ENCODE measurements at places on chromosomes 5 and 9.
A peak's percentile ranks its signal among the peaks of the same experiment; 100 is the strongest.

GRCh38 chr5:95957561-95958203 lies 4.0 kb downstream of the ELL2 start:
- no peak for DNase-seq

GRCh38 chr5:132098151-132098594 lies 24.6 kb downstream of the CSF2 start:
- DNase-seq, result no peak

DNA sequence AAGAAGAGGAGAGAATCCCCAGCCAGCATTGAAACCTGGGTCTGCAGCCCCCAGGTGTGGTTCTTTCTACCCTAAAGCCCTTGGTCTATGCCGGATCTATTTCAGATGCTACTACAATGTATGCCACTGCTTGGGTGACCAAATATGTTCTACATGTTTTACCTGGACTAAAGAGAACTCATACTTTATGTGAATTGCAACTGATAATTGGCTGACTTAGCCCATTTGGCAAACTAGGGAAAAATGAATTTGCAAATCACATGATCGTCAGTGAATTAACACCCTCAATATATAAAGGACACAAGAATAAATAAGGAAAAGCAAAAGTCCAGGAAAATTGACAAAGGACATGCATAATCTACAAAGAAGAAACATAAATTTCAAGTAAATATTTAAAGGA lies 308.8 kb upstream of the IRX2 start:
- DNase-seq, result no peak

DNA sequence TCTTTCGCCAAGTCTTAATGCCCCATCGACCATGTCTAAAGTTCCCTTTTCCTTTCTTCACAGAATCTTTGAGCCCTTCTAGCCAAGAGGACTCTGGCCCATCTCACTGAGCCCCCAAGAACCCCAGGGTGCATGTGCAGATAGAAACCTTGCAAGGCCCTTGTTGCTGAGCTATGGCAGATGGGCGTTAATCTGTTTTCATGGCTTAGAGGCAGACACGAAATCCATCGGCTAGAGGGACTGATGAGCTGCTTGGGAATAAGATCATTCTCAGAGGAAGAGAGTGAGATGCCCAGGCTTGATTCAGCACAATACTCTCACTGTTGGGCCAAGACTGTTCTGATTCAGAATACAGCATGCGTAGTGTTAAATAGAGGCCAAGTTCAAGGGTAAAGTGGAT lies 262.5 kb upstream of the C9orf72 start:
- DNase-seq, result no peak

- DNase-seq, result no peak
Observed at GRCh38 chr5:14872070-14872989, 752 bp upstream of the ANKH start.

DNA sequence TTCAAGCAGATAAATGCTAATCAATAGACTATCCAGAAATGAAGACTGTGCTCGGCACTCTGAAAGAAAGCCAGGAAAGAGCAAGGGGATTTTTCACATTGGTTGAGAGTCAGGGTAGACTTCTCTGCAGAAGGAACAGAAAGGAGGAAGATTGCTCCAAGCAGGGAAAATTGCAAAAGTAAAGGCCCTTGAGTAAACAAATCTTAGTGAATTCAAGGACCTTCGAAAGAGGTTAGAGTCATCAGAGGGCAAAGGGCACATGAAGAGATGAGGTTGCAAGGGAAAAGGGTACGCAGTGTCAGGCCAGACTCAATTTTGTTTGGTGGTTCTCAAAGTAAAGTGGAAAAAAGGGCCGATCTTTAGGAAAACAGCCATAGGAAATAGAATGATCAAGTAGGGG lies 157.6 kb upstream of the RAI14 start:
- no peak for DNase-seq

DNA sequence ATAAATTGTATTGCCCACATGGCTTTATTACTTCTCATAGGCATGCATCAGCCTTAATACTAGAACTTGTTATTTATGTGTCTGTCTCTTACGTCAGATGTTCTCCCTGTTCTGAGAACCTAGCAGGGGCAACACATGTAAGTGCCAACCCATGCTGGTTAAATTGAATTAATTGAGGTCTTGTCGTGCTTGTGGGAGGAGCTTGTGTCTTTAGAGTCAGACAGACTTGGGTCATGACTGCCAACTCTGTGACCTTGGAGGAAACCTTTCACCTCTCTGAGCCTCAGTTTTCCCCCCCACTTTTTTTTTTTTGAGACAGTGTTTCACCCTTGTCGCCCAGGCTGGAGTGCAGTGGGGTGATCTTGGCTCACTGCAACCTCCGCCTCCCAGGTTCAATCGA lies 2.2 kb upstream of the MEGF9 start:
- DNase-seq, result no peak

DNA sequence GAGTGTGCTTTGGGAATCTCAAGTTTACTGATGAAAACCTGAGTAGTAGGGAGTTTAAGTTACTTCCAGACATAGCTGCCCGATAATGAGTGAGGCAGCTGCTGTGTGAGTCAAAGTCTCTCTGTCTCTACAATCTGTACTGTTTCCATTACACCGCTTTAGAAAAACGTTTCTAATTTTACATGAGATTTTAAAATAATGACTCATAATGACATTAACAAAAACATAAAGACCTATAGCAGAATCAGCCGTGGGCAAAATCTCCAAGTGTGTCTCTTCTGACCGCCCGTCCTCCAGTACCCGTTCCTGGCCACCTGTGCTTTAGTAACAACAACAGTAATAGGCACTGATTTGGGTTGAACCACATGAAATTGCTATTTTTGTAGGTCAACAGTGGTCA lies 69.6 kb upstream of the PRRC1 start:
- DNase-seq, result peak; percentile 61

DNA sequence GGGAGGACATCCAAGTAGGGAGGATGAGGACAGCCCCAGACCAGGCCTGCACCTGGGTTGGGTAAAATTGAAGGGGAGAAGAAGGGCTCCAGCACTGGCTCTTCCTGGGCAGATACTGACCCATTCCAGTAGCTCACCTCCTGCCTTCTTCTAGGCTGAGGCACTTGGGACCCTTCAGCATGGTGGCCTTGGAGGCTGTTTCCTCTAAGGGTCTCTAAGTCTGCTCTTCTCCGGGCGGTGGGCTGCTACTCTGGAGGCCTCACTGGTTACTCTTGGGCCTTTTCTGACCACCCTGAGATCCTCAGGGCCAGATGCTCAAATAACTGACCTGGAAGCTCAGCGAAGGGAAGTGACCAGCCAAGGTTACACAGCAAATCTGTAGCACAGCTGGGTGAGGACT lies 2.8 kb upstream of the TIFAB start:
- DNase-seq, result no peak

DNA sequence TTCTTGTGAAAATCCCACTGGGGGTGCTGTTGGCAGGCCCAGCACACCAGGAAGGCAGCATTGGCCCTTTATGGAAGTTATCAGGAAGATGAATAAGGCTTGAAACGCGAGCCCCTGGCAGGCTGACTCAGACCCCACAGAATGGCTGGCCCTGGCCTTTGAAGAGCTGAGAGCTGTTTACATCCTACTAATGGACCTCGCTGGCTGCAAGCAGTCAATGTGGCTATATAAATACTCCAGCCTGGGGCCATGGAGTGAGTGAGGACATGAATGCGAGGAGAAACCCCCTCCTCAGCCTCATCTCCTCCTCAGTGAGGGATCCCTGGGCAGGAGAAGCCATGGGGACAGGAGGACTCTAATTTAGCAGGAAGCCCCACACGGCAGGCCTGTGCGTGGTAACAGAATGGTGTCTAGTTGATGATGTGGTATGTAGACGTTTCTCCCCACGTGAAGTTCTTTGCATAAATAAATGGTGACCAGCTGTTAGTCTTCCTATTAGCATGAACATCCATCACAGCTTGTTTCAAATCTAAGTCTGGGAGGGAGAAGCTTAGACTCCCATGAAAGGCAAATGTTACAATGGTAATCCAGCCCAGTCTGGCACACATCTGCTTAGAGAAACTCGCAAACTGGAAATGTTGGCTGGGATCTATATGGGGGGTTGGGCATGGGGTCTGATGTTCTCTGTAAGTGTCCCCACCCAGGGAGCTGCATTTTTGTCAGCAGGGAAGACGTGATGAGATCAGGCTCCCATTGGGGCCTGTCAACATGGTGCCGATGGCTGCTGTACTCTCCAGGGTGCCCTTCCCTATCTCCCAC lies 175.1 kb upstream of the PITX1 start:
- no peak for DNase-seq

DNA sequence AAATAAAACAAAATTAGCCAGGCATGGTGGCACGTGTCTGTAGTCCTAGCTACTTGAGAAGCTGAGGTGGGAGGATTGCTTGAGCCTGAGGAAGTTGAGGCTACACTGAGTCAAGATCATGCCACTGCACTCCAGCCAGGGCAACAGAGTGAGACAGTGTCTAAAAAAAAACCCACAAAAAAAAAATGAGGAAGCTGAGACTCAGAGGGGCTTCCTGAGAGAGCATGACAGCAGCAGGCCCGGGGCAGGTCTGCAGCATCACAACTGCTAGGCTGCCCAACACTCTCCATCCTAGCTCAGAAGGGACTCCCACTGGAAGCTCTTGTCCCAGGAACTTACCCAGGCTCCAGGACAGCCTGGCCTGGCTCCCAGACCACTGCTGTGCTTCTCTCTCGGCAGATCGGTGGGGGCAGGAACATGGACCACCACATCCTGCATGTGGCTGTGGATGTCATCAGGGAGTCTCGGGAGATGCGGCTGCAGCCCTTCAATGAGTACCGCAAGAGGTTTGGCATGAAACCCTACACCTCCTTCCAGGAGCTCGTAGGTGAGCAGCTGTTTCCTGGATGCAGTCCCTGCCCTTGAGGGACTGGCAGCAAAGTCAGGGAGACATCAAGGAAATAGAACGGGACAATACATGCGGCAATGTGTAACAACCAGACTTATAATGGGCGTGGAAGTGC lies 19.1 kb downstream of the PTGS1 start:
- no peak for DNase-seq

- DNase-seq, result no peak
Observed at GRCh38 chr5:112977440-112977861, 853 bp downstream of the DCP2 start.

DNA sequence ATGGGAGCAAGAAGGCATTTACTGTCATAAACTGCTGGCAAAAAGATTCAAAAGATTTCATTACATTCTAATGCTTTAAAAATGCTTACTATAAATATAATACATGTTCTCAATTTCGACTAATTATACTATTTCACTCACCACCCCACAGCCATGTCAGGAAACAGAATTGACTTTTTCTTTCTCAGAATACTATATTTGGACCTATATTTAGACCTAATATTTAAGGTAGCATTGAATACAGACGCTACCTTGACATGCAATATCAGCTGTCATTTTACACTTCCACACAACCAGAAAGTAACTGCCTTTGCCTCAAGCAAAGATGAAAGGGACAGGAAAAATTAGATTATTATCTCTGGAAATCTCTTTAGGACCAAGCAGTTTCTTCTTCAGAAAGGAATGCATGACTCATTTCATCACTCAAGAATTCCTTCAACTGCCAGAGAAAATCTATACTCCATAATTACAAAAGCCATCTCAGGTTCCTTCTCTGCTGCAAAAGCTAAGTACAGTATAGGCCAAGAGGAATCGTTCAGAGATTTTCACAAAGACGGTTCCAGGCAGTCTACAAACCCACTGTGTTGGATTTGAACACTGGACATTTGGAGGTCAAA lies 11.8 kb upstream of the UBE2QL1 start:
- DNase-seq, result peak; percentile 46

- peak; percentile 37 for DNase-seq
Observed at GRCh38 chr5:149367249-149367971, 9.6 kb downstream of the PCYOX1L start.

DNA sequence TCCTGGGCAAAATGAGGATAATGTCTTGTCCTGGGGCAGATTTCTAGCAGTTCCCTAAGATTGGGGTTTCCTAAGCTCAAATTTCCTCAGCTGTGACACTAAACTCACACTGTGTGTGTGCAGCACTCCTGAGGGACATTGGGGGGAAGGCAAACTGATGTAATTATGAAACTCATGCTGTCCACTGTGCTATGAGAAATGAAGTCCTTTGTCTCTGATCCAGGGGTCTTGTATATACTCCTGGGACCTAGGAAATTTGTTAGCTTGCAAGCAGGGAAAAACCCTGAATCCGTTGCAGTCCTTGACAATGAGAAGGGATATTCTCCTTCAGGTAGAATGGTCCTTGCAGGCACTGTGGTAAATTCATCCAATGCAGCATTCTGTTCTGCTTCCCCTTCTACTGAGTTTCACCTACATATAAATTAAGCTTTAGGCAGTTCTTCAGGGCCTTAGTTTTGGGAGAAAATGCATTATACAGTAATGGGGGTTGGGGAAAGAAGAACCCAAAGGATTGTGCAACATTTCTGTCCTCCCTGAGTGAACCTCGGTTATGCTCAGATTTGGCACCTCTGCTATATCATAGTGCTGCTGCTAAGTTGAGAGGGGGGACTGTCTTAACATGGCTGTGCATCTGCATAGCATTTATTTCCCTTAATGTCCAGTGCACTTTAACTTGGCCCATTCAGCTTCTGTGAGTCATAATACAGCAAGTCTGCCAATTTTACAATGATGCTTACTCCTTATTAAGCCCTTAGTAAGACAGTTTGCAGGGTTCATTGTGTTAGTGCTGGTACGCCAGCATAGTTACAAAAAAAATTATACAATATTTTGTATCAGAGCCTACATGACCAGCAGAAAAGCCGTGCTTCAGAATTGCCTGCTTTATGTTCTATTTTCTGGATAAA lies 80.2 kb downstream of the PJA2 start:
- peak; percentile 45 for DNase-seq

- DNase-seq, result no peak
Observed at GRCh38 chr5:58255970-58256369, 203.9 kb downstream of the PLK2 start.

DNA sequence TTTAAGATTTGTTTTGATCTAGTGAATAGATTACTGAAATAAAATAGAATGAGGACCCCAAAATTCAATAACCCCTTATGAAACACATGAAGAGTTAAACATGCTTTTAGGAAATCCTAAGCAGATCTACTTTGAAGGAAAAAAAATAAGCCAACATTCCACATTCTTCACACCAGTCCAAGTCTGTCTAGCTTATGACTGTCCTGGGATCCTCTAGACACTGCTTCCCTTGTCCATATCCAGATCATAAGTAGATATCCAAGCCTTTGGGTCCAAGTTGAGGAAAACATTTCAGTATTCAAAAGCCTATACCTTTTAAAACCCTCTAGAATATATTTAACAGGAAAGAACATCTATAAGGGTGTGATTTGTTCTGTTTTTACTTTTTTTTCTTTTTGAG lies 58.8 kb upstream of the MINAR2 start:
- no peak for DNase-seq

- DNase-seq, result no peak
Observed at GRCh38 chr9:127746959-127747569, 12.0 kb upstream of the TOR2A start.
